Adrenal gland (tissue), 19 donors: ENCODE measurements at places on chromosomes 6 and 20. TPM values are rescaled to one million over a fixed set of nuclear protein-coding genes. Genes with fewer than 3 reads are reported as not detected.
A peak's percentile ranks its signal among the peaks of the same experiment; 100 is the strongest.

TRIM27 gene
- 67.4 TPM for total RNA-seq

- H3K4me3 ChIP-seq: no peak overlapping the region
- no peaks in the 10 kb centered on the region for H3K4me1 ChIP-seq
- no peaks in the 10 kb centered on the region for H3K36me3 ChIP-seq
Observed at GRCh38 chr6:20126789-20127653, 85.2 kb downstream of the MBOAT1 start.

SLC22A3 gene
- 51.9 TPM for total RNA-seq

DNA sequence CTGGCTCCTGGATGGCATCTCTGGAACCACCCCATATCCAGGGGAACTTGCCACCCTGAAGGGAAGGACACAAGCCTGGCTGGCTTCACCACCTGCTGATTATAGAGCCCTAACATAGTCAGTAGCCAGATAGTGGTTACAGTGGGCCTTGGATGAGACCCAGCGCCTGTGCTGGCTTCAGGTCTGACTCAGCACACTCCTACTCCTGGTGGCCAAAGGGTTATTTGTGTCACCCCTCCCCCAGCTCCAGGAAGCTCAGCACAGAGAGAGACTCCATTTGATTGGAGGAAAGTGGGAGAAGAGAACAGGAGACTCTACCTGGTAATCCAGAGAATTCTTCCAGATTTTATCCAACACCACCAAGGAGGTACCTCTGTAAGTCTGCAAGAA is 12.8 kb downstream of the SNX14 start:
- no peak overlapping the region for H3K27ac ChIP-seq
- no peak overlapping the region for H3K4me3 ChIP-seq
- H3K27me3 ChIP-seq: no peaks in the 10 kb centered on the region
- H3K36me3 ChIP-seq: no peaks in the 10 kb centered on the region

DNA sequence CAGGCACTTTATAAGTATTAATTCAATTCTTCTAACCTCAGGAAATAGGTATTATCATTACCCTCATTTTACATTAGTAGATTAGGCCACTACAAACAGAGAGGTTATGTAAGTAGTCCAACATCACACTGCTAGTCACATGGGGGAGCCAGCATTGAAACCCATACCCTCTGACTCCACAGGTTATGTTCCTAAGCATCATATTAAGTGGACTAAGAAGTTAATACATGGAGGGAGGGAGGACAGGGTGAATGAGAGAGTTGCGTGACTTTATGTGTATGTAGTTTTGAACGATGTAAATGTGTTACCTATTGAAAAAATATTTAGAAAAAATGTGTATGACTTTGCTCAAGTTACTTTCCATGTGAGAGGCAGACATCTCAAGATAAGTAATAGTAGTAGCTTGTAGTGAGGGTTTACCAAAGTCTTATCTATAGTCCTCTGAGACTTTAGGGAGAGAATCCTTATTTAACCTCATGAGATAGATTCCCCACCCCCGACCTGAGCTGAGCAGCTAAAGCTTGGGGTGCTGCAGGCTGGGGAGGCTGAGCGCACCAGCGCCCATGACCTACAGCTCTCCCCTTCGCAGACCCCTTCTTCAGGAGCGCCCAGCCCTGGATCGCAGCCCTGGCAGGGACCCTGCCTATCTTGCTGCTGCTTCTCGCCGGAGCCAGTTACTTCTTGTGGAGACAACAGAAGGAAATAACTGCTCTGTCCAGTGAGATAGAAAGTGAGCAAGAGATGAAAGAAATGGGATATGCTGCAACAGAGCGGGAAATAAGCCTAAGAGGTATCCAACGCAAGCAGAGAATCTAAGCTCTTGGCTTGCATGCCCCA is 7.5 kb downstream of the BTN3A2 start:
- DNase-seq: no peak
- H3K27me3 ChIP-seq: no peaks in the 10 kb centered on the region
- H3K4me1 ChIP-seq: no peaks in the 10 kb centered on the region
- H3K27ac ChIP-seq: no peak overlapping the region
- H3K36me3 ChIP-seq: no peaks in the 10 kb centered on the region

DNA sequence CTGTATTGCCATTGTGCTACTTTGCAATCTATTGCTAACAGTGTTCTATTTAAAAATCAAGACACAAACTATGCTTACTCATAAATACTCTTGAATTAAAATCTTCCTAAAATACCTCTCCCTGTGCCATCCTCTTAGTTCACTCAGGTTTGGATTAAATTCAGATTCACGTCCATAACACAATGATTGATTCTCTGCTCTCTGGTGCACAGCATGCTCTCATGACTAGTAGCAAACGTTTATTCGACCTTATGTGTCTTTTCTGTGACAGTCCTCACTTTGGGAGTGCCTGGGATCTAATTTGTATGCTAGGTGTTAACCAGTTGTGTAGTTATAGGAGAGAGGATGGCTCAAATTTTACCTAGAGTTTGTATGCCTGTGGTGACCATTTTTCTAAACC is 270.4 kb upstream of the FKBP1C start:
- H3K4me3 ChIP-seq: no peak overlapping the region
- no peak for DNase-seq
- no peaks in the 10 kb centered on the region for H3K4me1 ChIP-seq
- H3K36me3 ChIP-seq: no peaks in the 10 kb centered on the region
- no peak overlapping the region for H3K27ac ChIP-seq

PLN gene
- 6.1 TPM for total RNA-seq

GRCh38 chr6:3977875-3978711 is 100.8 kb downstream of the FAM217A start:
- no peaks in the 10 kb centered on the region for H3K4me1 ChIP-seq
- H3K27ac ChIP-seq: no peak overlapping the region
- no peak overlapping the region for H3K4me3 ChIP-seq
- H3K36me3 ChIP-seq: no peaks in the 10 kb centered on the region
- no peaks in the 10 kb centered on the region for H3K27me3 ChIP-seq

- H3K27me3 ChIP-seq: no peaks in the 10 kb centered on the region
- no peak overlapping the region for H3K4me3 ChIP-seq
- H3K36me3 ChIP-seq: no peaks in the 10 kb centered on the region
- DNase-seq: no peak
- H3K4me1 ChIP-seq: no peaks in the 10 kb centered on the region
- H3K27ac ChIP-seq: no peak overlapping the region
Observed at GRCh38 chr6:169850154-169850553, 98.7 kb downstream of the ERMARD start.

GRCh38 chr6:34316431-34317171 is 67.8 kb upstream of the SMIM29 start:
- H3K4me3 ChIP-seq: no peak overlapping the region
- no peak for DNase-seq
- H3K36me3 ChIP-seq: no peaks in the 10 kb centered on the region
- peak overlapping the region; percentile 61 for H3K27ac ChIP-seq
- peaks cover 50% of the 10 kb centered on the region for H3K4me1 ChIP-seq
- H3K27me3 ChIP-seq: no peaks in the 10 kb centered on the region

DNAH8 gene
- not detected for total RNA-seq

DNA sequence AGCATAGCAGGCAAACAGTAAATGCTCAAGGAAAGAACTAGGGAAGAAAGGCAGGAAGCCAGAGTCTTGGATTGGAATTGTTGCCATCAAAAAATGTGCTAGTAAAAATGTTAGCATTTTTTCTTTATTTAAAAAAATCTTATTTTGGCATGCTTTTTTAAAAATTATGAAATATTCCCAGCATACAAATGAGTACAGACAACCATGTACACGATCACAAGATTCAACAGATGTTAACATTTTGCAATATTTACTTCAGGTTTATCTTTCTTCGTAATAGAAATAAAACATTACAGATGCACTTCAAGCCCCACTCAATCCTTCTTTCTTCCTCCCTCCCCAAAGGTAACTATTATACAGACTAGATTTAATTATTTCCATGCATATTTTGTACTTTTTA is 27.4 kb upstream of the NOP56 start:
- DNase-seq: no peak
- H3K27ac ChIP-seq: no peak overlapping the region
- no peak overlapping the region for H3K4me3 ChIP-seq
- no peaks in the 10 kb centered on the region for H3K36me3 ChIP-seq

- no peaks in the 10 kb centered on the region for H3K27me3 ChIP-seq
- no peaks in the 10 kb centered on the region for H3K36me3 ChIP-seq
- DNase-seq: no peak
- no peak overlapping the region for H3K27ac ChIP-seq
- H3K4me3 ChIP-seq: no peak overlapping the region
- H3K4me1 ChIP-seq: no peaks in the 10 kb centered on the region
Observed at GRCh38 chr20:52132337-52132736, 59.2 kb downstream of the ZFP64 start.

DNA sequence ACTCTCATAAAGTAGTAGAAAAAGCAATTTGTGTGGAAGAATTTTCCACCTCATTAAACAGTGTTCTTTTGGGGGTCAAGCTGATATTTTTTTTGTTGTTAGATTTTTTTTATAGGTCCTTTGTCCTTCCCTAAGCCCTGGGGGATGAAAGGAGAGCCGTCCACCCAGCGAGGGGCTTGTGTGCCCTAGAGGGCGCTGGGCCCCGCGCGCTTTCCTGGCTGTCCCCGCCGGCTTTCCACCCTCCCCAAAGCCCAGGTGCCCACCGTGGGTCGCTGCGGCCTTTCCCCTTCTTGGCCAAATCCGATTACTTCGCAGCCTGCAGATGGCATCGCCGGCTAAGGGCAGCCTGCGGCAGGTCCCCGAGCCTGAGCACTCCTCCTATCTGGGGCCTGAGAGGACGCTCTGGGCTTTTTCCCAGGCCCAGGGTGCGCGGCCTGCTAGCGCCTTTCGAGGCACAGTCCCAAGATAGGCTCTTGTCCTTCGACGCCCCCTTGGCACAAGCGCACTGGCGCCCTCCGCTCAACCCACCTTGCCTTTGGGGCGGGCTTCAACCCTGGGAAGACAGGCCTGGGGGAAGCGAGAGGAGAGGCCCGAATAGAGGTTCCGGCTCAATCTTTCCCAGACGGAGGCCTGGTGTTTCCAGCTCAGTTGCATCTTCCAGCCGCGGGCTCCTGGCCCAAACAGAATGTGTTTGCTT is 33.6 kb downstream of the TFAP2A start:
- peaks cover 66% of the 10 kb centered on the region for H3K27me3 ChIP-seq
- no peak for DNase-seq
- H3K4me1 ChIP-seq: peaks cover 6% of the 10 kb centered on the region
- no peaks in the 10 kb centered on the region for H3K36me3 ChIP-seq
- H3K27ac ChIP-seq: no peak overlapping the region

- DNase-seq: no peak
- peaks cover 59% of the 10 kb centered on the region for H3K36me3 ChIP-seq
- no peak overlapping the region for H3K4me3 ChIP-seq
Observed at GRCh38 chr20:3922223-3922982, 33.2 kb downstream of the PANK2 start.

DNA sequence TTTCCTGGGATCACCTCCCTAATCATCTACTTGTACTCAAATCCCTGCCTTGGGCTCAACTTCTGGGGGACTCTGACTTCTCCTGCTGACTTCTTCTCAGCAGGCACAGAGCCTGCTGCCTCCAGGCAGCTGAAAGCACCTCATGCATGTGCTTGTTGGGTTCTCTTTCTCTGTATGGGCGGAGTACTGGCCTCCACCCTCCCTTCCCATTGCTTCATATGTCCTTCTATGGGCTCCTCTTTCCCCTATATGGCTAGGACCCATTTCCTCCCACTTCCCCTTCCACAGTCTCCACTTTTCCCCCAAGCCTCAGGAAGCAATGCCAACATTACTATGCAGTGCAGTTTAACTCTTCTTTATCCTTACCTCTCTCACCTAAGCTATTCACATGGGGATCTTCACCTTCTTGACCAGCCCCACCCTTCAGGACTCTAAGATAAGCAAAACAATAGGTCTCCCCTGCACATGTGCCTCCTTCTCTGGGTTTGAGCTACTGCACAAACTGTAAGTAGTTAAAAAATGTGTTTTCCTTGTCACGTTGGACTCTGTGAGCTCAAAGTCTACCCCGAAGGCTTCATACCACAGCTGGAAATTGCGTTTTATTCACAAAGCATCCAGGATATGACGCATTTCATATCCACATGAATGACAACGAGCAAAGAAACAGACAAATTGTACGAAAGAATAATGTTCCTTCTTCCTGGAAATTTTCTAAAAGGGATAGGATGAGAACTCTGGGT is 93.7 kb downstream of the CDS2 start:
- H3K4me1 ChIP-seq: peaks cover 5% of the 10 kb centered on the region
- H3K27me3 ChIP-seq: no peaks in the 10 kb centered on the region
- H3K27ac ChIP-seq: no peak overlapping the region
- H3K36me3 ChIP-seq: no peaks in the 10 kb centered on the region

DNA sequence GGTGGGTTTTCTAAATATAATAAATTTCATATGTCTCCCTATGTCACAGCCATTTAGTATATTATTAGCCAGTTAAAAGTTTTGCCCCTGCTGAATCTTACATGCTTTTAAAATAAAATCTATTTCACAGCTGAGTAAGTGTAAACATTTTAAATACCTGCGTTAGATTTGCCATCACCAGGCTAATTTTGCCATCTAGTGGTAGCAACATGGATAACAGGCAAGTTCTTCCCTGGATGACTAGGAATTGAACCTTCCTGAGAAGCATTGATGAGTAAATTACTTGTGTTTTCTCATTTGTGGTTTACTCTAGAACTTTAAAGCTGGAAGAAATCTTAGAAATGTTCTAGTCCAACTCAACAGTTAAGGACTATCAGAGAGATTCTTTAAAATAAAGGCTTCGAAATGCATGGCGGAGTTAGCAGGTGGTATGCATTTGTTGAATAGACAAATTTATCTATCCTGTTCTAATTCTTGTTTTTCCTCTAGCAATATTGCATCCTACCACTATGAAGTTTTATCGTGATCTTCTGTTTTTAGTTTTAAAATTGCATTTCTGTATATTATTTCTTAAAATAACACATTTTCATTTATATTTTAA is 2.6 kb downstream of the PRSS35 start:
- H3K36me3 ChIP-seq: no peaks in the 10 kb centered on the region
- peak; percentile 36 for DNase-seq
- no peak overlapping the region for H3K27ac ChIP-seq
- no peaks in the 10 kb centered on the region for H3K27me3 ChIP-seq
- no peak overlapping the region for H3K4me3 ChIP-seq
- peaks cover 14% of the 10 kb centered on the region for H3K4me1 ChIP-seq

DNA sequence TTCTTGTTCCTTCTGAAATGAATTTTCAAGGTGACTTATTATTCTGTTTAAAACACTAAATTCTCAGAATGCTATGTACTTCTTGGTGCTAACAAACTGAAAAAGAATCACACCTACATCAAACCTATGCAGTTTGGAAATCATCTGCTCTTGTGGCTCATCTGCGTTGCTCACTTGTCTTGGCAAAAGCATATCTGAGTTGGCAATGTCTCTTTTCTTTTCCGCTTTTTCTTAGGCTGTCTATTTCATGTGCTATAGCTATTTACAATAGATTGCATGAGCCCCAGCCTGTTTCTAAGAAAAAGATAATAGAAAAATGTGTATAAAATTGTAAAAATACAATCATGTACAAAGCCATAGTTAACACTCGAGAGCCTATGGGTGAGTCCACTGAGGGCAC is 348.9 kb upstream of the AGPAT4 start:
- peak; percentile 5 for DNase-seq
- H3K4me1 ChIP-seq: no peaks in the 10 kb centered on the region
- no peaks in the 10 kb centered on the region for H3K27me3 ChIP-seq
- H3K4me3 ChIP-seq: no peak overlapping the region
- H3K27ac ChIP-seq: no peak overlapping the region

GRCh38 chr6:111276736-111277135 is 189.4 kb downstream of the SLC16A10 start:
- no peak for DNase-seq
- H3K4me3 ChIP-seq: no peak overlapping the region
- H3K27ac ChIP-seq: no peak overlapping the region
- no peaks in the 10 kb centered on the region for H3K4me1 ChIP-seq
- H3K36me3 ChIP-seq: no peaks in the 10 kb centered on the region

GRCh38 chr20:2658414-2659354 is 5.3 kb downstream of the IDH3B start:
- no peaks in the 10 kb centered on the region for H3K27me3 ChIP-seq
- peaks cover 18% of the 10 kb centered on the region for H3K4me1 ChIP-seq
- no peaks in the 10 kb centered on the region for H3K36me3 ChIP-seq
- H3K27ac ChIP-seq: no peak overlapping the region
- no peak overlapping the region for H3K4me3 ChIP-seq
